ENCODE measurements at places on chromosomes 7 and 10. TPM values are rescaled to one million over a fixed set of nuclear protein-coding genes. Genes with fewer than 3 reads are reported as not detected.

TLX1 gene
- not detected for total RNA-seq

AKR1E2 gene
- total RNA-seq, result not detected

ADRA2A gene
- total RNA-seq, result 0.34 TPM

FFAR4 gene
- total RNA-seq, result not detected

ERV3-1 gene
- 13.7 TPM for total RNA-seq

HOXA3 gene
- total RNA-seq, result 4.6 TPM

PARD3 gene
- 51.7 TPM for total RNA-seq

DDC gene
- total RNA-seq, result not detected

GARIN1A gene
- total RNA-seq, result 0.63 TPM

WNT16 gene
- total RNA-seq, result 0.06 TPM

OGDHL gene
- not detected for total RNA-seq

CNPY1 gene
- not detected for total RNA-seq

DNA sequence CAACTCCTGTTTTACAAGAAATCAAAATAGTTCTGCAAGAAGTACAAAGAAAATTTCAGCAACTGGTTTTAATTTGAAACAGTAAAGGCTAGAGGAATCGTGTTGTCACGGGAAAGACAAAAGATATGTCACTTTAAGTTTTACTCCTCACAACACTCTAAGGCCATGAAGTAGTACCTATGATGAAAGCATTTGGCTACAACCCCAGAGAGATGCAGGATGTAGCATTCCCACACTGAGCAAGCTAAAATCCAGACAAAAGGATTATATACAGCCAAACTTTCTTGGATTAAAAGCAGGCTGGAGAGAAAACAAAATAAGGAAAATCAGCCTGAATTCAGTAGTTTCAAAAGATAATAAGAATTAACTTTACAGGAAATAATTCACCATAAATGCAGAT, 245.5 kb upstream of the STEAP1 start:
- no peak for DNase-seq

- no peak for DNase-seq
Observed at GRCh38 chr7:104135760-104136558, 71.9 kb downstream of the ORC5 start.

- no peak for DNase-seq
Observed at GRCh38 chr10:7296076-7296475, 114.8 kb downstream of the SFMBT2 start.

- no peak for DNase-seq
Observed at GRCh38 chr10:47299611-47300428, at the start of gene GDF10. Gene GDF10, plus strand, starts transcription at chr10:47300197. Its CDS starts 455 bp downstream, at chr10:47300652.

DNA sequence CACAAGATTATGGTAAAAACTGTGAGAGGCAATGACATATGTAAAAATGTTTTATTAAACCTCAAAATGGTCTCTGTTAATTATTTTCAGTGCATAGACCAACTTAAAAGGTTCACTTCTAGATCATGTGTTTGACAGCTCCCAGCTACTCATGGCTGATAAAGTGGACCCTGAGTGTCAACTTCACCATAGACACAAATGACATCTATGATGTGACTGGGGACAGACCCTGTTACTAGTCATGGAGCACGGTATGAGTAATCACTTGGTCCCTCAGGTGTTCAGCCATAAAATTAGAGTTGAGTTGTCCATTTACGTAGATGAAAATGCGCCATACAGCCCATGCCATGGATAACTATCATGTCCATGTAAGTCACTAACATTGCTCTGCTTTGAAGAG, 199.8 kb downstream of the ZNF365 start:
- no peak for DNase-seq

DNA sequence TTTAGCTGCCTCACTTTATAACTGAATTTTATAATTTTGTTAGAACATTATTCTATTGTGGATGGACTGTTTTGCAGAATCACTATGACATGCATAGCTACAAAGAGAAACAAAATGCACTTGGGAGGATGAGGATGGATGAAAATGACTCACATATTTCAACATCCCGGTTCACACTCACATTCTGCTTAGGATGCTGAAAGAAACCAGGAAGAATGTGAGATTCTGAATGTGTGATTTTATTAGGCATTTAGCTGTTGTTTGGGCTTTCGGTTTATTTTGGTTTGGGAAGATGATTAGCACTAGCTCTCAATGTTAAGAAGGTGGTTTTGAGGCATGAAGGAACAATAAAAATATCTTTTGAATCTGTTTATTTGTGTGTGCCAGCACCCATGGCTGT, 235.5 kb downstream of the SEMA3E start:
- DNase-seq, result peak; percentile 42

DNA sequence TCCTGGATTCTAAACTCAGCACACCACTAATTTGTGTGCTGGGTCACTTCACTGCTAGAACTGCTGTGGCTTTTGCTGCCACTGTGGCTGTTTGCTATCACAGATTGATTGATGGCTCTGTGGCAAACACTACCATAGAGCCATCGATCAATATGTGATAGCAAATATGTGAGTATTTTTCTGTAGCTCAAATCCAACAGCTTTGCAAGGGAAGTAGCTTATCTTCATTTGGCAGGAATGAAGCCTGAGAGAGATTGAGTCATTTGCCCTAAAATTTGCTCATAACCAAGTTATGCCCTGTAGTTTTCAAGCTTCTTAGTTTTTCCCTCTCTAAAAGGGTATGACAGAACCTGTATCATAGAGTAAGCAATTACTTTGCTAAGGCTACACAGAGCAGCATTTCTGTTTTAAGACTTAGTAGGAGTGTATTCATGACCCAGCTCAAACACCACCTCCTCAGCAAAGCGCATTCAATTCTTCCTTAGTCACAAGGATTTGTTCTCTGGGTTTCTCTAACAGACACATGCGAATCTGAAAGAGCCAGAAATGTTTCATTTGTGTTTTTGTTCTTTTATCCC, 43.1 kb downstream of the MINPP1 start:
- peak; percentile 64 for DNase-seq

GRCh38 chr7:18109762-18110161, 82.1 kb upstream of the PRPS1L1 start:
- DNase-seq, result no peak

DNA sequence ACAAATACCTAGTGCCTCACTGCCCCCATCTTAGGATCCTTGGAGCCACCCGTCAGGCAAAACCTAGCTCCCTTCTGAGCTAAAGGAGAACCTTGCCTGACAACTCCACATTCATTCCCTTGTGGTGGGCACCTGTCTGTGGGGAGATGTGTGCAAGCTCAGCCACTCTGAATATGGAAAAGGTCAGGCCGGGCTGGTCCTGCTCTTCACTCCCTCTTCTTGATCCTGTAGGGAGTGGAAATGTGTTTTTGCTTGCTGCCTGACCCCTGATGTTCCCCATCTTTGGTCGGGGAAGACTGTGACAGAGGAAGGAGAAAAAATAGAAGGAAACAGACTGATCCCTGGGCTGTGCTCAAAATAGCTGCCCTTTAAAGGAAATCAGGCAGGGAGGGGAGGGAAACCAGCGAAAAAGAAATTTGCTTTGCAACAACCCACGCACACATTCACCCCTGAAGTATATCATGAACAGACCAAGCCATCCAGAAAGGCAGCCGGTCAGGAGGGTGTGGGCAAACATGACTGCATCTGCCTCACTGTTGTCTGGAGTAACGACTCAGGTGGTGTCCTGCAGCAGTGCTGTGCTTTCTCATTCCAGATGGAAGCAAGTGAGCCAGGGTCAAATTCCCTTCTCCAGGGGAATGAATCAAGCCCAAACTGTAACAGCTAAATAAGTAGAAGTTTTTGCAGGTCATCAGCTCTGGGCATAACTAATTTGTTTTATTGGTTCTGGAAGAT, 74.0 kb downstream of the SCRN1 start:
- DNase-seq, result peak; percentile 29

GRCh38 chr7:2763597-2763996, 75.6 kb downstream of the AMZ1 start:
- no peak for DNase-seq

- no peak for DNase-seq
Observed at GRCh38 chr7:138257459-138258196, 181.4 kb downstream of the AKR1D1 start.

DNA sequence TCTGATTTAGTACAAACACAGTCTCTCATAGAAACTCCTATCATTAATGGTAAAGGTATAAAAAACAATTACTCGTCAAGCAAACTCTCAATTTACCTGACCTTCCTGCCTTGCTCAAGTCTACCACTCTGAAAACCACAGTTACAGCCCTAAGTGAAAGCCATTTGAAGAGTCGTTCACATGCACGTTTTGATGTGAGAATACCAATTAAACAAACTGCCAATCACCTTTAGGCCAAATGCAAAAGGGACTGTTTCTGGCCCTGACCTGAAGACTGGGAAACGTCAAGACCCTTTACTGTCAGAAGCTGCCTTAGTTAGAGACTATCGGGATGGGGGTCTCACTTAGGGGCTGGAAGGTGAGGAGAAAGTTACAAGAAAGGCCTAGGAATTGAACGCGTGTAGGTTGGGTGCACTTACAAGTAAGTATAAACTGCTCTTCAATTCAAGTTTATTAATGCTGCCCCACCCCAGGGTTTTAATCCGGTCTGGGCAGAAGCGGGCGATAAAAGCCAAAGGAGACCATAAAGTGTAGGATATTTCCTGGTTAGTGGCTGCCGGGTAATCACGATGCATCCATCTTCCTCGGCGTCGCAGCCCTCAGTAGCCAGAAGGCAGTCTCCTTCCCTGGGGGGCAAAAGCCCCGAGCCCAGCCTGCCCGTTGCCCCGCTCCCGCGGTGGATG, 935 bp downstream of the TM9SF3 start:
- no peak for DNase-seq
